ENCODE measurements at places on chromosomes 2 and 18.

GRCh38 chr2:189249171-189249570 is 69.6 kb upstream of the COL5A2 start:
- DNase-seq, result no peak

GRCh38 chr18:41618147-41618546 is 336.9 kb upstream of the PIK3C3 start:
- no peak for DNase-seq

DNA sequence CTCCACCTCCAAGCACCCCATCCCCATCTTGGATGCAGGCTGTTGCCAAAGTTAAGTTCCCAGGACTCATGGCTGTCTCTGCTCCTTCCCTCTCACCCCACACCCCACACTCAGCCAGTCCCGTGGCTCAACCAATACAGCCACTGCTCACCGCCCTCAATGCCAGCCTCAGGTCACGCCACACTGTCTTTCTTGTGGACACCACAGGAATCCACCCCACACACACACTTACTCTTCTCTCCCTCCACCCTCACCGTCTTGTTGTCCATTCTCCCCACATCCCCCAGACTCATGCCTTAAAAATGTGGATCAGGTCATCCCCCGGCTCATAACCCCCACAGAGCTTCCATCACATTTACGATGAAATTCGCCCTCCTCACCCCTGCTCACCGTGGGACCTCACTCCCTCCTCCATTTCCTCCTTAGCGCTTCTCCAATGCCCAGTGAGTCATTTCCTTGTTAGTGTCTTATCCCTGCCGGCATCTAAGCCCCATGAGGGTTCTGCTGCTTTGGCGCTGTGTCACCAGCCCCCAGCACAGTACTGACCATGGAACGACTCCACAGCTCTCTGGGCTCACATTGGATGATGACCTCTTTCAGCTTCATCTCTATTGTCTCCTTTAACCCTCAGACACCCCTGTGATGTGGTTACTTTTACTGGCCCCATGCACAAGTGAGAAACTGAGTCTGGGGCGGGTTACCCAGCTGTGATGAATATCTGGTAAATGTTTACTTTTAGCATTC is 13.8 kb downstream of the MLPH start:
- DNase-seq, result no peak

DNA sequence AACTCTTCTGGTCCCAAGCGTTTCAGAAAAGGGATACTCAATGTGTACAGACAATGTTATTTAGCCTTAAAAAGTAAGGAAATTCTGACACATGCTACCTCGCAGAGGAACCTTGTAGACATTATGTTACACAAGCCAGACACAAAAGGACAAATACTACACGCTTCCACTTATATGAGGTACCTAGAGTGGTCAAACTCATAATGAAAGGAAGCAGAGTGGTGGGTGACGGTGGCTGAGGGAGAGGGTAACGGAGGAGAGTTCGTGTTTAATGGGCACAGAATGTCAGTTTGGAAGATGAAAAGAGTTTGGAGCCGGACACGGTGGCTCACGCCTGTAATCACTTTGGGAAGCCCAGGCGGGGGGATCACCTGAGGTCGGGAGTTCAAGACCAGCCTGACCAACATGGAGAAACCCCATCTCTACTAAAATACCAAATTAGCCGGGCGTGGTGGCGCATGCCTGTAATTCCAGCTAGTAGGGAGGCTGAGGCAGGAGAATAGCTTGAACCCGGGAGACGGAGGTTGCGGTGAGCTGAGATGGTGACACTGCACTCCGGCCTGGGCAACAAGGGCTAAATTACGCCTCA is 1.4 kb downstream of the MCM6 start:
- DNase-seq, result no peak

DNA sequence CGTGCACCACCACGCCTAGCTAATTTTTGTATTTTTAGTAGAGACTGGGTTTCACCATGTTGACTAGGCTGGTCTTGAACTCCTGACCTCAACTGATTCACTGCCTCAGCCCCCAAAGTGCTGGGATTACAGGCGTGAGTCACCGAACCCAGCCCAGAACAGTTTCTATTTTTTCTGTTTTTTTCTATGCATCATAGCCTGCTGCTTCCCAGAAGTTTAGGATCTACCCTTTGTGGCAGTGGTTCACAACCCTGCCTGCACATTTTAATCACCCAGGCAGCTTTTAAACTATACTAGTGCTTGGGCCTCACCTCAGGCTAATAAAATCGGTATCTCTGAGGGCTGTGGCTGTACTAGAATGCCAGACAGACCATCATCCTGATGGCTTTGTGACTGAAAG is 39.7 kb upstream of the SOCS6 start:
- DNase-seq, result no peak

DNA sequence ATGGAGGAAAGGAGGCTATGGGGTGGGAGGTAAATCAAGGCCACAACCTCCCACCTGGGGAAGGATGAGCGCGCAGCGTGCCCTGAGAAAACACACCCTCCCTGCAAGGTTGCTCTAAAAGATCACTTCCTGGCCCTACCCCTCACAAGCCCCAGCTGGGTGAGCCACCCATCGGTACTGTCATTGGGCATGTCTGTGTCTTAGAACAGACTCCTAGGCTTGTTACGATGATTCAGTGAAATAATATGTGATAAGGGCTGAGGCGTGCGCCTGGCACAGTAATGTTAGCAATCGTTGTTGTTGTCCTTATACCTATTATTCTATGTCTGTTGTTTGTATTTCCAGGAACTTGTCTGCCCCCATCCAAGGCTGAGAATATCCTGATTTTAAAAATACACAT is 175.1 kb downstream of the ZFP36L2 start:
- DNase-seq, result no peak

All from activated T-helper 1 cell treated with anti-CD3 and anti-CD28 coated beads, Interleukin-2, amount 50 U/mL, for 16 hours (primary cell).